ENCODE measurements at places on chromosomes 2 and 18.

DNA sequence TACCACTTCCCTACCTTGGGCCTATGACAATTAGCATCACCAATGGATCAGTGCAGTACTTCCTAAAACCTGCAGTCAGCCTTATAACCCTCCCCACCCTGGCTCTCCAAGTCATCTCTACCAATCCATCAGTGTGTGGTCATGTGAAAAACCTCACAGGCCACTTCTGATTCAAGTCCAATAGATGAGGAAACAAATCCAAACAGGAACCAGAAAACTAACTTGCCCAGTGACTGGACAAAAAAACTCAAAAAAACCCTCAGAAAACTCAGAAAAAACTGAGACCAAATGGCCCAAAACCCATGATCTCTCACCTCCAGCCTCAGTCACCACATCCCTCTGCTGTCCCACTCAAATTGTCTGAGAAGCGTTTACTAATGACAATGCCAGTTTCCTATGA is 43.3 kb downstream of the TGFA start:
- peak overlapping the region; percentile 88 for H3K27ac ChIP-seq
- no peaks in the 10 kb centered on the region for H3K27me3 ChIP-seq
- no peak for DNase-seq

- H3K27ac ChIP-seq, result no peak overlapping the region
- H3K4me3 ChIP-seq, result no peak overlapping the region
- peaks cover 54% of the 10 kb centered on the region for H3K36me3 ChIP-seq
Measured at GRCh38 chr2:226995625-226996041, 159.8 kb downstream of the RHBDD1 start.

DNA sequence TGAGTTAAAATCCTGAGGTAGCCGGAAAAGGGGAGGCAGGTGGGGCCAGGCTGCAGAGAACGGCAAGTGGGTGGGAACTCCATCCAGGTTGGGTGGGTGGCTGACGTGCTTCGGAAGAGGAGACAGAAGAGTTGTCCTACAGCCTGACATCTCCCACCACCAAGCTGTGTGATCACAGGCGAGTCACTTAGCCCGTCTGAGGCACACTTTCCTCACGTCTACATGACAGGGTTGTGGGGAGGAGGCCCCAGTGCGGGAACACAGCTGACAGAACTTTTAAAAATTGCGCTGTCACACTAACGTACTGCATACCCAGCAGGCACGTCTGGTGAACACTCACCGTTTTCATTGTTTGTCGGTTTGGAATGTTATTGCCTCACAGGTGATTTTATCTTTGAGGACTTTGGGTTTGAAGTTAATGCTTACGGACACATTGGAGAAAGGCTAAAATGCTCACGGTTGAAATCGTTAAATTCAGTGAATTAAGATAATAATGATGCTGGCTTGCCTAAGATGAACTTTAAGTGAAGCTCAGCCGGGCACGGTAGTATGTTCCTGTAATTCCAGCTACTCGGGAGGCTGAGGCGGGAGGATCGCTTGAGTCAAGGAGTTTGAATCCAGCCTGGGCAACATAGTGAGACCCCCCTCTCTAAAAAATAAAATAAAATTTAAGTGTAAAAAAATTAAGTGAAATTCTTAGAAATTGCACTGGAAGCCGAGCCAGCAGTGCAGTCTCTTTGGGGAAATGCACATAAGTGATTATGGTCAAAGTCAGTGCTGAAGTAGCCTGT is 8.9 kb downstream of the EMILIN2 start:
- no peak overlapping the region for H3K4me3 ChIP-seq
- no peak for DNase-seq
- H3K36me3 ChIP-seq, result no peaks in the 10 kb centered on the region
- H3K27me3 ChIP-seq, result peaks cover 7% of the 10 kb centered on the region
- peak overlapping the region; percentile 59 for H3K27ac ChIP-seq

GRCh38 chr2:226608451-226608850 is 191.2 kb downstream of the IRS1 start:
- H3K4me3 ChIP-seq, result no peak overlapping the region
- H3K36me3 ChIP-seq, result no peaks in the 10 kb centered on the region
- no peaks in the 10 kb centered on the region for H3K27me3 ChIP-seq
- no peaks in the 10 kb centered on the region for H3K4me1 ChIP-seq

GRCh38 chr2:27863146-27863545 is 27.0 kb downstream of the RBKS start:
- no peak overlapping the region for H3K27ac ChIP-seq
- H3K4me1 ChIP-seq, result peaks cover 3% of the 10 kb centered on the region
- no peaks in the 10 kb centered on the region for H3K27me3 ChIP-seq

GRCh38 chr2:69489793-69490192 is 52.6 kb upstream of the NFU1 start:
- H3K27ac ChIP-seq, result no peak overlapping the region
- no peaks in the 10 kb centered on the region for H3K27me3 ChIP-seq
- no peaks in the 10 kb centered on the region for H3K4me1 ChIP-seq
- no peak for DNase-seq
- no peak overlapping the region for H3K4me3 ChIP-seq
- peaks cover 62% of the 10 kb centered on the region for H3K36me3 ChIP-seq

DNA sequence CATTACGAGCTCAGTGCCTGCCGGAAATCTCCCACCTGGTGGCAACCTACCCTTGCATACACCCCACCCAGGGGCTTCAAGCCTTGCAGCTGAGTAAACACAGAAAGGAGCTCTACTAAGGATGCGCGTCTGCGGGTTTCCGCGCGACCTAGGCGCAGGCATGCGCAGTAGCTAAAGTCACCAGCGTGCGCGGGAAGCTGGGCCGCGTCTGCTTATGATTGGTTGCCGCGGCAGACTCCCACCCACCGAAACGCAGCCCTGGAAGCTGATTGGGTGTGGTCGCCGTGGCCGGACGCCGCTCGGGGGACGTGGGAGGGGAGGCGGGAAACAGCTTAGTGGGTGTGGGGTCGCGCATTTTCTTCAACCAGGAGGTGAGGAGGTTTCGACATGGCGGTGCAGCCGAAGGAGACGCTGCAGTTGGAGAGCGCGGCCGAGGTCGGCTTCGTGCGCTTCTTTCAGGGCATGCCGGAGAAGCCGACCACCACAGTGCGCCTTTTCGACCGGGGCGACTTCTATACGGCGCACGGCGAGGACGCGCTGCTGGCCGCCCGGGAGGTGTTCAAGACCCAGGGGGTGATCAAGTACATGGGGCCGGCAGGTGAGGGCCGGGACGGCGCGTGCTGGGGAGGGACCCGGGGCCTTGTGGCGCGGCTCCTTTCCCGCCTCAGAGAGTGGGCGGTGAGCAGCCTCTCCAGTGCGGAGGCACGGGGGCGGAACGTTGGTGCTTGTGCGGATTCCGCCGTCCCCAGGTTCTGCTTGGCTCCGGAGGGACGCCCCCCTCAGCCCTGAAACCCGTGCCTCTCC is at the start of gene MSH2:
MSH2 (plus strand) TSS at position 352 of the 804 bp plus-strand sequence; CDS start at position 388, 36 bp downstream.
- H3K4me1 ChIP-seq, result peaks cover 17% of the 10 kb centered on the region
- H3K4me3 ChIP-seq, result peak within 1 kb of the TSS; percentile 77
- H3K27me3 ChIP-seq, result no peaks in the 10 kb centered on the region
- DNase-seq, result peak; percentile 65

GRCh38 chr2:47405757-47406156 is 2.8 kb downstream of the MSH2 start:
- no peak for DNase-seq
- no peaks in the 10 kb centered on the region for H3K36me3 ChIP-seq
- H3K4me1 ChIP-seq, result peaks cover 17% of the 10 kb centered on the region
- H3K4me3 ChIP-seq, result no peak overlapping the region
- H3K27me3 ChIP-seq, result no peaks in the 10 kb centered on the region
- H3K27ac ChIP-seq, result no peak overlapping the region

- H3K4me3 ChIP-seq, result no peak overlapping the region
- H3K4me1 ChIP-seq, result no peaks in the 10 kb centered on the region
- no peak for DNase-seq
- no peaks in the 10 kb centered on the region for H3K27me3 ChIP-seq
- H3K27ac ChIP-seq, result no peak overlapping the region
Measured at GRCh38 chr2:170310876-170311502, 133.0 kb downstream of the MYO3B start.

DNA sequence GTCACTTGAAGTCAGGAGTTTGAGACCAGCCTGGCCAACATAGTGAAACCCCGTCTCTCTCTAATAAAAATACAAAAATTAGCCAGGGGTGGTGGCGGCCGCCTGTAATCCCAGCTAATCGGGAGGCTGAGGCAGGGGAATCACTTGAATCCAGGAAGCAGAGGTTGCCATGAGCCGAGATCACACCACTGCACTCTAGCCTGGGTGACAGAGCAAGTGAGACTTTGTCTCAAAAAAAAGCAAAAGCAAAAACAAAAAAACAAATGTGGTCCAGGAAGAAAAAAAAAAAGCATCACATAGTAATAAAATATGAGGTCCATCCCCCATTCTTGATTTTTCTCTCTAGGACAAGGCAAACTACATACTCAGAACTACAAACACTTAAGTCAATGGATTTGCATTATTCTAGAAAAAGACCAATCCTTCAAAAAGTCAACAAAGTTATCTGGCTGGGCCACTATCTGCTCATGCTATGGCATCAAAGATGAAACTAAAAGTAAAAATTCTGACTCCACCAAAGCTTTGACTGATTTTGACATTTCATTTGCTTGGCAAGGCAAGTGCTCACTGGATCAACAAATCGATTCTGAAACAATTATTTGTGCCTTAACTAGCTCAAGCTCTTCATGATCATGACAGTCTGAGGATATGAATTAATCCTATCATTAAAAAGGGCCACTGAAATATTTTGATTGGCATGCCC is 28.4 kb downstream of the MEX3C start:
- H3K4me1 ChIP-seq, result no peaks in the 10 kb centered on the region
- DNase-seq, result no peak
- no peaks in the 10 kb centered on the region for H3K36me3 ChIP-seq
- H3K27me3 ChIP-seq, result no peaks in the 10 kb centered on the region
- no peak overlapping the region for H3K4me3 ChIP-seq

DNA sequence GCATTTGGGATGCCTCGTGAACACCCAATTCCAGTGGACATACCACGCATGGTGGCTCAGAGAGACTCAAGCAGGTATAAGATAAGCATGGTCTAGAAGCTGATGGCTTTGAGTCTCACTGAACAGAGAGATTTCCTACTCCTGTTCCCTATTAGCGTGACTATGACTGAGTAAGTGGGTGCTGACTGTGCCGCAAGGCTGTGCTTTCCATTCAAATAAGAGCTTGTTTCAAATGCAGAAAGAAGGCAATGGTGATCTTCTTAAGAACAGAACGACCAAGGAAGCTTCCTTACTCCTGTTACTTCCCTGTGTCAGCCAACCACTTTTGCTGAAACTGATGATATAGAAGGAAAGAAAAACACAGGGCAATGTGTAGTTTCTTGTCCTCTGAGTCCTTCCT is 63.5 kb upstream of the IGFBP2 start:
- no peak for DNase-seq
- H3K27me3 ChIP-seq, result no peaks in the 10 kb centered on the region
- H3K36me3 ChIP-seq, result no peaks in the 10 kb centered on the region
- no peak overlapping the region for H3K4me3 ChIP-seq
- peaks cover 3% of the 10 kb centered on the region for H3K4me1 ChIP-seq
- H3K27ac ChIP-seq, result no peak overlapping the region

- no peaks in the 10 kb centered on the region for H3K4me1 ChIP-seq
- DNase-seq, result no peak
- H3K4me3 ChIP-seq, result no peak overlapping the region
- no peaks in the 10 kb centered on the region for H3K36me3 ChIP-seq
- no peaks in the 10 kb centered on the region for H3K27me3 ChIP-seq
Measured at GRCh38 chr2:8992643-8993042, 10.8 kb downstream of the MBOAT2 start.

DNA sequence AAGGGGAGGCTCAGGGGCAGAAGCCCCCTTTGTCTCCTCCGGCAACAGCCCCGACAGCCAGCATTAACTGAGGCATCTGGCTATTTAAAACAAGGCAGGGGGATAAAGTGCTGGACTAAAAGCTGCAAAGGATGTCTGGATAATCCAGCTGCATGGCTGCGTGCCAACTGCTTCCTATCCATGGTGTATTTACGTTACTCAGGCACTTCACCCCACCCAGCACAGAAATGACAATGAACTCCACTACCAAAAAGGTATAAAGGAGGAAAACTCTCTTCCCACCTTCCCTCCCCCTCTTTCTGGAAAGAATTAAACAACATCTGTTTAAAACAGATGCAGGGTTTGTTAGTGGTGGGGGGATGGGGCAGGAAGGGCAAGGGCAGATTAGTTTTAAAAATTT is 82.5 kb downstream of the SPRED2 start:
- no peaks in the 10 kb centered on the region for H3K36me3 ChIP-seq
- H3K27me3 ChIP-seq, result no peaks in the 10 kb centered on the region
- H3K4me1 ChIP-seq, result peaks cover 11% of the 10 kb centered on the region
- H3K4me3 ChIP-seq, result no peak overlapping the region

- H3K27ac ChIP-seq, result no peak overlapping the region
- H3K36me3 ChIP-seq, result no peaks in the 10 kb centered on the region
- no peak for DNase-seq
- no peaks in the 10 kb centered on the region for H3K27me3 ChIP-seq
- H3K4me1 ChIP-seq, result no peaks in the 10 kb centered on the region
- H3K4me3 ChIP-seq, result no peak overlapping the region
Measured at GRCh38 chr18:55102501-55102900, 143.2 kb upstream of the CCDC68 start.

- peaks cover 33% of the 10 kb centered on the region for H3K27me3 ChIP-seq
- no peak for DNase-seq
- no peaks in the 10 kb centered on the region for H3K4me1 ChIP-seq
Measured at GRCh38 chr2:130766711-130767407, 11.5 kb downstream of the AMER3 start.

- H3K4me1 ChIP-seq, result no peaks in the 10 kb centered on the region
- no peaks in the 10 kb centered on the region for H3K36me3 ChIP-seq
- H3K27me3 ChIP-seq, result no peaks in the 10 kb centered on the region
- H3K4me3 ChIP-seq, result no peak overlapping the region
- H3K27ac ChIP-seq, result no peak overlapping the region
Measured at GRCh38 chr18:34744569-34744968, 34.5 kb downstream of the DTNA start.

GRCh38 chr2:127255146-127255545 is 35.0 kb upstream of the CYP27C1 start:
- DNase-seq, result no peak

GRCh38 chr18:79625924-79626561 is 53.6 kb upstream of the CTDP1 start:
- H3K36me3 ChIP-seq, result no peaks in the 10 kb centered on the region
- H3K27me3 ChIP-seq, result no peaks in the 10 kb centered on the region
- no peak for DNase-seq

GRCh38 chr18:356778-357177 is 88.9 kb upstream of the THOC1 start:
- H3K4me1 ChIP-seq, result no peaks in the 10 kb centered on the region
- no peak overlapping the region for H3K27ac ChIP-seq
- H3K27me3 ChIP-seq, result no peaks in the 10 kb centered on the region
- no peaks in the 10 kb centered on the region for H3K36me3 ChIP-seq

GRCh38 chr2:238415036-238415764 is 11.5 kb upstream of the ASB1 start:
- no peak overlapping the region for H3K4me3 ChIP-seq
- DNase-seq, result no peak
- H3K36me3 ChIP-seq, result no peaks in the 10 kb centered on the region
- no peaks in the 10 kb centered on the region for H3K4me1 ChIP-seq
- H3K27ac ChIP-seq, result no peak overlapping the region

DNA sequence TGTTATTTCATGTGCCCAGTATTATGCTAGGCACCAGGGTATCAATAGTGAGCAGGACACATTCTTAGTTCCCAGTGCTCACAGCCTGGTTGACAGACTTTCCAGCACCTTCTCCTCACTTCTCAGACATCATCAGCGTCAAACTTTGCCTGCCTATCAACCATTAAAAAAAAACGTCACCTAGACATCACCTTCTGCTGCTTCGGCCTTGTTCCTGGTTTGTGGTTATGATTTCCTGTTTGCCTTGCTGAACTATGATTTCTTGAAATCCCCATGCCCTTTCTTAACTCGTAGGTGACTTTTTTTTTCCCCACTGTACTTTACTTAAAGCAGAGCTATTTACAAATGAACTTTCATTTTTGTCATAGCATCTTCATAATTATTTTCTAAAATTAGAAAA is 60.4 kb upstream of the NABP1 start:
- no peak overlapping the region for H3K4me3 ChIP-seq
- H3K4me1 ChIP-seq, result no peaks in the 10 kb centered on the region

All from esophagus squamous epithelium (tissue), 5 donors.